AG08395 (cell line): ENCODE measurements at places on chromosomes 11 and 22.

GRCh38 chr22:48607901-48608662 lies 1219.6 kb downstream of the BRD1 start:
- DNase-seq = no peak

DNA sequence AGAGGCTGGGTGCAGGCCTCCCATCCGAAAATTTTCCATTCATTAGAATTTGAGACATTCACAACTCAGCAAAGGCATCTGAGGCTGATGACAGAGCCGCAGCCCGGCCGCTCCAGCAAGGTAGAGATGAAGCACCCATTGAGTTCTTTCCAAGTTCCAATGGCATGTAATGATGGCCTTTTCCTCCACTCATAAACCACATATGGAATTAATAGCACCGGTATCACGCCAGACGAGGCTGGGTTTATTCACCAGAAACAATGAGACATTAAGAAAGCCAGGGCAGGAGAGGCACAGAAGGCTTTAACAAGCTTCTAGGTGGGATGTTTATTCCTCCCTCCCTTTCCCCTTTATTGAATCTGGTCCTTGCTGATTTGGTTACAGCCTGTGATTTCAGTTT lies 534.4 kb downstream of the MN1 start:
- DNase-seq = peak; percentile 76

DNA sequence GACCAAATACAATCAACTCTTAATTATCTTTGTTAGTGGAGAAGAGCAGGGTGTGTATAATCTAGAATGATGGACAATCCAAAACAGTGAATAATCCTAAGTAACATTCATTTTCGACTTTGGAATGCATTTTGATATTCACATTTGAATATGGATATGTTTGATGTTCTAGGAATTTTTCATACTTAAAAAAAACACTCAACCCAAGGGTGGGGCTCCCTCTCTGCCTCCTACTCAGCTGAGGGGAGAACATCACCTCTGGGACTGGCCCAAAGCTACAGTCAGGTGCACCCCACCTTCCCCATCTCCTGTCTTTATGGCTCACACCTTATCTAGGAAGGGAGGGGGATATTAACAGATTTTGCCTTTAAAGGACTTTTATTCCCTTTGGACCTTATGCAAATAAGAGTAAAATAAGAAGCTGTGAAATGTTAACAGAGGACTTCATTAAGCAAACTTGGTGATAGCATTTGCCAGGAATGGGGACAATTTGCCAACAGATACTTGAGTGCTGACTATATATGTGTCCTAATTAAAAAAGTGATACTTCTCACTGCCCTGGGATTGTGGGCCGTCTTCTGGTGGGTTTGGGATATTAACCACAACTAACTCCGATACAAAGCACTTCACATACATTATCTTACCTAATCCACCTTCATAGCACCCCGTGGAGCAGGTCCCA lies 187.0 kb downstream of the ST3GAL4 start:
- no peak for DNase-seq

DNA sequence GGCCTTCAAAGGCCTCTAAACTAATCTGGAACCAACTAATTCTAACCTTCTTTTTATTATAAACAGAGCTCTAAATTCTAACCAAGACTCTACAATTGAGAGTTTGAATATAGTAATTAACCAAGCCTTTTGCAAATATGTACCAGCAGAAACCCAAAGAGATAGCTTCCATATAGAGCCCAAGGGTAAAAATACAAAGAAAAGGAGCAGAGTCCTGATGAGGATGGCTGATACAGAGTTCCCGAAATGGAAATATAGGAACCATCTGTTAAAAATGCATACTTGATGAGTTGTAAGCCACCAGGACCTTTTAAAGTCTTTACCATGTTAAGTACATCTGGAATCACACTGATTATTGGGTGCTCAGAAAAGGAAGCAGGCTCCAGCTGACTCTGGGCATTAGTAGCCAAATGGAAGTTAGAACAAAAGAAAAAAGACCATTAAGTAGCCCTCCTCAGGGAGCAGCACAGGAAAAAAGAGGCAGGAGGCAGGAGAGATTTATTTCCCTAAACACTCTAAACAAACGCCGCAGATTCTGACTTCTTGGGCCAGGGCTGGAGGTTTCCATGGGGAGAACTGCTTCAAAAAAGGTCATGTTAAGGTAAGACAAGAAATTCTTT lies 463.1 kb upstream of the FAT3 start:
- DNase-seq = no peak

GRCh38 chr11:39236916-39237315 lies 2222.5 kb downstream of the LRRC4C start:
- DNase-seq = no peak
